ENCODE measurements at places on chromosomes 2 and 18.

DNA sequence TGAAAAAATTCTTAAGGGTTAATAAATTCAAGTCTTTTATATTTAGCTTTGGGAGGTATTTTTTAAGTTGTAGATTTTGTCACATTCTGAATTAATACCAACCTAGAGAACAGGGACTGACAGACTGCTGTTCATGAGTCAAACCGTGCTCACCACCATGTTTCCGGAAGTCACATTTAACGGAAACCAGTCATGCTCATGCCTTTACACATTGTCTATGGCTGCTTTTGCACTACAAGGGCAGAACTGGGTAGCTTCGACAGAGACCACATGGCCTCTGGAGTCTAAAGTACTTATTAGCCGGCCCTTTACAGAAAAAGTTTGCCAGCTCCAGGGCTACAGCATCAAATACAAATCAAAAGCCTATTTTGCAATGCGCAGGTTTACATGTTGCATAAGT is 33.3 kb downstream of the LONRF2 start:
- no peak for DNase-seq

DNA sequence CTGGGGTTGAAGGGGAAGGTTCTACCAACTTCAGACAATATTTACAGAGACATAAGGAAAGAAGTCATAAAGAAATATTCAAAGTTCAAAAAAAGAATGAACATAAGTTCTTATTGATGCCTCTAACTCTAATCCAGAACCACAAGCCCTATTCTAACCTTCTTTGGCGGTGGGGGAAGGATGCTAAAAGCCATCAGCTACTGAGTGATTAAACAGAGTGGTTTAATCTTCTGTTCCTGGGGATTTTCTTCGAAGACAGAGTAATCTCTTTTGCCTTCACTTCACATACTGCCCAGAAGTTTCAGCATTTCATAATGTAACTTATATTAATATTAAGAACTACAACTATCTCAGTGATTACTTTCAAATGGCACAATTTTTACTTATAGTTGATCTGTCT is 51.2 kb upstream of the TXNDC2 start:
- DNase-seq: no peak

- no peak for DNase-seq
Measured at GRCh38 chr2:219752726-219753125, 125.3 kb downstream of the SLC4A3 start.

- DNase-seq: no peak
Measured at GRCh38 chr2:55530539-55531081, 11.1 kb downstream of the CFAP36 start.

DNA sequence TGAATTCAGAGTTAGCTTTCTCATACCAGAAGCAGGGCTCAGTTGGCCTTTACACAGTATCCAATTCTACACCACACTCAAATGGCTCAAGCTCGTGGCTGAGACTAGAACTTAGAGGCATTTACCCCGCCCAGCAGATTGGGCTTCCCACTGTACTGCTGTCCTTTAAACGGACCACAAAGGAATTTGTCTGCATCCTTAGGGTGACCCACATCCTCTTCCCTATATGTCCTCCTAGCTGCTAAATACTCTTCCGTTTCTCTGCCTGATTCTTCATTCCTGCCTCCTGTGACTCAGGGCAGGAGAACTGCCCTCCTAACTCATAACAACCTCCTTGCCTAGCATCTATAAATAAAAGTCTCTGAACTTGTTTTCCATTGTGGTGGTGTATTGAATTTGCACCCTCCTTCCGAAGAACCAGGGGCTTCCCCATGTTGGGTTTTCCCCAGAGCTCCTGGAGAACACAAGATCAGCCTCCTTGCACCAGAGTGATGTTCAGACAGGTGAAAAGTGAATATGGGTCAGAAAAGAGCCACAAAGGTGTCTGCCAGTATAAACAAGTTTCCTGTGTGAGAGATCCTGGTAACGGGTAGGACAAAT is 32.0 kb upstream of the MC4R start:
- DNase-seq: no peak

- DNase-seq: no peak
Measured at GRCh38 chr18:21134895-21135294, 23.3 kb upstream of the ROCK1 start.

DNA sequence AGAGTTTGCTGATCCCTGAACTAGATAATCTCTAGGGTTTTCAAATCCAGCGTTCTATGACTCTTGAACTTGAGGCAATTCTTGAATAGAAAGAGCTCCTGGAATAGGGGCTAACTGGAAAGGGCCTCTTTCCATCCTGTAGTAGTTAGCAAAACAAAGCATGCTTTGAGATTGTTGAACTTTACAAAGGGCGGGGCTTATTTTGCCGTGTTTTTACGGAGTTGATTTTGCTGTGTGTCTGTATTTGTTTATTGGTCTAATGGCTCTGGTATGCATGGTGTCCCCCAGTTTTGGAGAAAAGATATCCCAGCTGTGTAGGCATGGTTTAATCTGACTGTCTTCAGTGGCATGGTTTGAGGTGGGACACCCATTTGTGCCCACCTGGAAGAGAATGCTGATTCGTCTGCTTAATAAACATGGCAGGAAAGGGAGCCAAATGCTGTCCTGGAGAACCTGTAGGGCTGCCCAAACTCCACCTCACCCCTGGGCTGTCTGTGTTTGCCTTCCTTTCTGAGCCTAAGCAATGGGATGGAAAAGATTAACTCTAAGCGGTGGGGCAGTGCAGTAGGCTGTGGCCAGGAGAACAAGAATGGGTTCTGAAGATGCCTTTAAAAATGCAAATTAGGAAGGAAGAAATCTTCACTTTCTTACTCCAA is 74.1 kb upstream of the FOSL2 start:
- no peak for DNase-seq

DNA sequence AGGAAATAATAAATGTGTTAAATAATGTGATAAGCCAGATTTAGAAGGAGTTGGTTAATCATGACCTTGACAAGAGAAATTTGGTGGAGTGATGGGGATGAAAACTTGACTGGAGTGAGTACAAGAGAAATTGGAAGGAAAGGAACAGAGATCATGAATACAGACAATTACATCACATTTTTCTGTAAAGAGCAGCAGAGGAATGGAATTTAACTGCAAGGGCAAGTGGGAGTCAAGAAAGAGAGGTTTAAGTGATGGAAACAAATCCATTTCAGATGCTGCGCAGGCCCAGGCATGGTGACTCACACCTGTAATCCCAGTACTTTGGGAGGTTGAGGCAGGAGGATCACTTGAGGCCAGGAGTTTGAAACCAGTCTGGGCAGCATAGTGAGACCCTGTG is 46.7 kb downstream of the ICA1L start:
- no peak for DNase-seq

GRCh38 chr2:67346718-67347407 is 50.3 kb upstream of the ETAA1 start:
- no peak for DNase-seq

DNA sequence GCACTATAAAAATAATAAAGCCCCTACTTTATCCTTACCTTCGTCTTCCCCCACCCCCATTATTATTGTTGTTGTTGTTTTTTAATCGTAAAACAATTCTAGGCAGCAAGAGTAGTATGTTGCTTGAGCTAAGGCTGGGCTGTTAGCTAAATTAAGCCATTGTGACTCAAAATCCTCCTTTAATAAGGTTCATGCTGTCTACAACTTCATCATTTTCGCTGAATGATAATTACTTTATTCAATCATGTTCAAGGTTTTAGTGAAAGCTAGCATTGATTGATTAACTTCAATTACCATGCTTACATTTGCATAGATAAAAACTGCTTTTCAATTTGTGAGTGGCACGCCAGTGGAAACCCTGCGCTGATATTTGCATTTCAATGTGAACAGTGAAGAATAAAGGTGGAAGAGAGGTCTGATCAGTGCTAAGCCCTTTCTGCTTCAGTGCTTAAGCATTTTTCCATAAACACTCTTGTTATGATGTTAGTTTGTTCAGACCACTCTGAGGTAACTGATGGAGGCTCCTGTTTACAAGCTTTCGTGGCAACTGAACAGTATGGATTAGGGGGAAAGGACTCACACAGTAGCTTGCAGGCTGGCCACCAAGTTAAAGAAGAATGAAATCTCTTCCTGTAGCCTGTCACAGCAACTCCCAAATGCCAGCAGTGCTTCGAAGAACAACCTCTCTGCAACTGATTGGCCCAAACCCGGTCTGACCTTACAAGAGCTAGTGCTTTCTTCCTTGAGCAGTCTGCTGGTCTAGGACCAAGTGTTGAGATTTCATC is 156.8 kb downstream of the GPD2 start:
- DNase-seq: no peak

DNA sequence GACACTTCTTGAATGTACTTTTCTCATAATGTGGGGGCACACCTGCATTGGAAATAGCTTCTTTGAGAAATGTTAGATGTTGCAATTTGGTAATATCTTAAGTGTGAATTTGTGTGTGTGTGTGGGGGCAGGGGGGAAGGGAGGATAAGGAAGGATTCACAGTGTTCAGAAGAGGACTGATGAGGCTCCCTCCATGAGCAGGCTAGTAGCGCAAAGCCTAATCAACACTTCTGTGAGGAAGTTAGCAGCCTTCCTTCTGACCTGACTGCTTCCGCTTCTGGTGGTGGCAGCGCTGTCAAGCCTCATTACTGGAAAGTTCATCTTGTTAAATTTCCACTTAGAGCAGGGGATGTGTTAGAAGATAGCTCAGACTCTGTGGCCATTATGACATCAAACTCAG is 295.4 kb upstream of the SPRED2 start:
- DNase-seq: no peak

GRCh38 chr2:195503208-195503607 is 153.8 kb upstream of the SLC39A10 start:
- DNase-seq: no peak

- no peak for DNase-seq
Measured at GRCh38 chr2:30424231-30424630, 22.8 kb upstream of the LCLAT1 start.

- DNase-seq: no peak
Measured at GRCh38 chr2:16014041-16014787, 73.9 kb downstream of the MYCN start.

- DNase-seq: no peak
Measured at GRCh38 chr18:35458677-35459441, 38.9 kb downstream of the INO80C start.

GRCh38 chr2:62343636-62344337 is 147.9 kb downstream of the B3GNT2 start:
- DNase-seq: no peak

DNA sequence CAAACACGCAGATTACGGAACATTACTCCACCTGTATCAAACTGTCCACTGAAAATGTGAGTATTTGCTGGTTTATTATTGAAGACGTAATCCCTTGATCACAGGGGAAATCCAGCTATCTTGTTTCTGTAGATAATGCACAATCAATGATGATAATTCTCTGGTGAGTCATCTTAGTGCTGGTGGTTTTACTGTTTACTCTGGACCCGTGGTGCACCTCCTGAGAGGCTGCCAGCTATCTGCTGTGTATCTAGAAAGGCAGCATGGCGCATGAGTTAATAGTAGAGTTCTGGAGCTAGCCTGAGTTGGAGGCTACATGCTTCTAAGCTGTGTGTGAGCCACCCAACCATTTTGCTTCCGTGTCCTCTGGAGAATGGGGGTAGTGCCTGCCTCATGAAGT is 6.5 kb downstream of the NCAPH start:
- DNase-seq: no peak

DNA sequence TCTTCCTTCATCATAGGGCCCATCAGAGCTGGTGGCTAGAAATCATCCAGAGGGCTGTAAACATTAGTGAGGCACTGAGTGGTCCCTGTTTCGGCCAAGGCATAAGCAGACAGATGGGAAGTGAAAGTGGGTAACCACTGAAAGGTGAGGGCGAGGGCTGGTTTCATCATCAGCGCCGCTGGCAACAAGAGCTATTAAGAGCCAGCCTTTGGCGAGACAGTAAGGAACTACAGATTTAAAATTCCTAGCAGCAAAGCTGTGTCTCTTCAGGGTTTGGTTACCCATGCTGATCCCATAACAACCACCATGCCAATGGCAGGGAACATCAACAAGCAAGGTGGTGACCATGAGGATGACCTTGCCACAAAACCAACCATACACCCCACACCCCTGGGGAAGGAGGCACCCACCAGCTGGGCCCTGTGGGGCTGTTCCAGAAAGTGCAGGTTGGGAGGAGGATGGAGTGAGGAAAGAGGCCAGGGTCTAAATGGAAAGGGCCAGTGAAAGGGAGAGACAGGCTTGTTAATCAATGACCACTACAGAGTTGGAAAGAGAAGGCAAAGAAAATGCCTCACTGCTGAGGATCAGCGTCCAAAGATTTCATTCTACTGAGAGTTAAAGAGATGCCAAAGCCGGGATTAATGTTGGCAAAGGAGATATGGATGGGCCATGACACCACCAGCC is 9.0 kb upstream of the SLC20A1 start:
- DNase-seq: no peak

- no peak for DNase-seq
Measured at GRCh38 chr2:196149948-196150347, 21.4 kb downstream of the STK17B start.

DNA sequence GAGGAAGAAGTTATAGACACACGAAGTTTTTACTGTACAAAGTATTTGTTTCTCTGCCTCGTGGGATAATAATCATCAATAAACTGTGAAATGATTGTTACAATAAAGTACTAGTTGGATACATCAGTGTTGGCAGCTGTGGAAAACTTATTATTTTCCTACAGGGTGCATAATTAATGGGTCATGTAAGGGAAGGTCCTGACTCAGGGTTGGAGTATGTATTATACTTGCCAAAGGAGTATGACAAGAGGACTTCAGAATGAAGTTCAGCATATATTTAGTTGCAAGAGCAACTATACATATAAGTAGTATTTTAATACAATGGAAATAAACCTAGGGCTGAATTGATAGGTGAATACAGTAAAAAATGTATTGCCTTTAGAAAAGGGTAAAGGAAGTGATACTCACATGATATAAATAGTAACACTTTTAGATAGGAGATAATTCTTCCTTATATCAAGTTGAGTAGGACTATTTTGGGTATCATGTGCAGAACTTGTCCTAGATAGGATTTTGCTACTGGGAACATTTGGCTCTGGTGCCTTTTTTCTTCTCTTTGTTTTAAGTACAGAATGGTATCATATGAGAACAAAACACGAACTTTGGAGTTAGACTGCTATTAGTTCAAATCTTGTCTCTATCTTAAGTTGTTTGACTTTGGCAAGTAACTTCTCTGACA is 79.1 kb downstream of the PLCL1 start:
- no peak for DNase-seq

GRCh38 chr2:182291296-182291695 is 135.5 kb downstream of the PDE1A start:
- no peak for DNase-seq

DNA sequence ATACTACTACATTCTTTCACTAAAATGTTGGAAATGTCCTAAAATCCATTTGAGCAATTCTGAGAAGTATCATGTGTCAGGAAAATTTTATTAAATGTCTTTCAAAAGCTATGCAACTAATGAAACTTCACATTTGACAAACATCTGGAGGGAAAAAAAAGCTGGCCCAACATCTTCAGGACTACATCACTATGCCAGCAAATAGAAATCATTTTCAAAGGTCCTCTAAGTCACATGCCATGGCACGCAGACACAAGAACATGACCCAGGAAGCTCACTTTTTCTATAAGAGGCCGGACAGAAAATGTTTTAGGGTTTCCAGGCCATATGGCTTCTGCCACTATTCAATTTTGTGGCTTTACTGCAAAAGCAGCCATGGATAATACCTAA is 11.6 kb downstream of the KANSL3 start:
- DNase-seq: no peak

GRCh38 chr2:128625421-128625820 is 306.8 kb upstream of the HS6ST1 start:
- no peak for DNase-seq

- no peak for DNase-seq
Measured at GRCh38 chr2:151575338-151575737, 158.9 kb downstream of the NEB start.

All from natural killer cell treated with Interleukin-12 subunit alpha and Interleukin-12 subunit beta and Interleukin-15 and Interleukin-18, amount 100 ng/mL, for 72 hours (primary cell).